ENCODE measurements at places on chromosomes 5 and 9.

GRCh38 chr9:91978740-91979414, 28.8 kb upstream of the ROR2 start:
- DNase-seq, result peak; percentile 1

GRCh38 chr9:19431361-19432171, 22.8 kb downstream of the ACER2 start:
- DNase-seq, result no peak

DNA sequence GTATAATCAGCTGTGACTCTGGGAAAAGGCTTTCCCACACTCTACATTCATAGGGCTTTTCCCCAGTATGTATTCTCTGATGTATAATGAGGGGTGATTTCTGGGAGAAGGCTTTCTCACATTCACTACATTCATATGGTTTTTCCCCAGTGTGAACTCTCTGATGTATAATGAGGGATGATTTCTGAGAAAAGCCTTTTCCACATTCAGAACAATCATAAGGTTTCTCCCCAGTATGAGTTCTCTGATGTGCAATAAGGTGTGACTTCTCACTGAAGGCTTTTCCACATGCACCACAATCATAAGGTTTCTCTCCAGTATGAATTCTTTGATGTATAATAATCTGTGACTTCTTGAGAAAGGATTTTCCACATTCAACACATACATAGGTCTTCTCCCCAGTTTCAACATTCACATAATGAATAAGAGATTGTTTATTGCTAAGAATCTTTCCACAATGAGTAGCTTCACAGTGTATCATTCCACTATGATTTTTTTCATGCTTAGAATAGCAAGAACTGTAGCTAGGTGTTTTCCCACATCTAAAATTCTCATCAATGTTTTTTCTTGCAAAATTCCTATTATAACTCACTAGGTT, 26.7 kb upstream of the ZNF300 start:
- DNase-seq, result no peak

DNA sequence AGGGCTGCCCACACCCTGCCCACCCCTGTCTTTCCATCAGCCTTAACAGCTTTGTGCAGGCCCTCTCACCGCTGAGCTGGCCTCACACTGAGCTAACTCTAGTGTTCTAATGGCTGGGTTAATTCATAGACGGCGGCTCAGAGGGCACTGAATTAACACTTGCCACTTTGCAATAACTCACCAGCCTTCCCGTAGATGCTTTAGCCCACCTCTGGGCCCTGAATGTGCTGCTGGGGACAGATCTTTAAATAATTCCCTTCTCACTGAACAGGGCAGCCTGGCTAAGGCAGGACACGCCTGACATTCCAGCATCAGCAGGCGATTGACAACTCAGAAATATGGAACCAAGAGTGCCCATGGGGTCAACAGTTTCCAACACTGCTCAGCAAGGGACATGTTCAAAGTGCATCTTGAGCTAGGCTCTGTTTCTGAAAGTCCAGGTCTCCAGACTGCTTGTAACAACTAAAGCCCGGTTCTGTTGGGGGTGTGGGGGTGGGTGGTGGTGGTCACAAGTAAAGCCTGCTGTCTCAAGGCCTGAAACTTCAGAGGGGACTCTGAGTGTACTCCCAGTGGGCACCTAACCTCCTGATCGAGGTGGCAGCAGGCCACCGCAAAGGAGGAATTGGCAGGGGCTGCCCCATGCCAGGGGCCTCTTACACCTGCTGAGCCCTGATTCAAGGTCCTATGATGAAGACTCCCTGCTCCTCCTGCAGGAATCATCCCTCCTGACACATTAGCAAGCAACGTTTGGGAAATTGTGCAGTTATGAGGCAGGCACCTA, 248.3 kb downstream of the FSTL4 start:
- no peak for DNase-seq

DNA sequence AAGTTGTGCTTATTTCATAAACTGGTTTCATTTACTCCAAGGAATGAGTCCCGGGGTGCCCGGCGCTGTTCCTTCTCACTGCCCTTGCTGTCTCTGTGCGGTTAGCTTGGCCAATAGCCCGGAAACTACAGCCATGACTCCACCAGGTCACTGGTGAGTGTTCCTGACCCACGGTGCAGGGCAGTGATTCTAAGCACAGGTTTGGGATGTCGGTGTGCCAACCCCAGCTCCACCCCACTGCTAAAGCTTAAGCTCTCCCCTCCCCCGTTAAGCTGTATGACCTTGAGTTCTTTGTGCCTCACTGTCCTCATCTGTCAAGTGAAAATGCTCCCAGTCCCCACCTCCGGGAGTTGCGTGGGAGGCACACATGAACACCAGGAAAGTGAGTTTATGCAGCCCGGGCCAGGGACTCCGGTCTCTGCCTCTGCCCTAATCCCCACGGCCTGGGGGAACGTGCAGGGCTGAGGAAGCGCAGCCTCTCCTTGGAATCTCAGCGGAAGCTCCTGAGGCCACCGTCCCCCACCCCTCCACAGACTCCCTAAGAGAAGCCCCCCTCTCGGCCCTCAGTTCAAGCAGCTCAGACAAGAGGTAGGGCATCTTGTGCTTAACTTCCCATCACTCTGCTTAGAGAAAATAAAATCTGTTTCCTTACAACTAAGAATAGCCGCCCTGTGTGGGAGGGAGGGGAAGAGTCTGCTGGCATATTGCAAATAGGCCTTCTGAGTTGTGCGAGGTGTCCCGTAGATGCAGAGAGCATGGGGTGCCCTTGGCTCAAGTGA, 92.0 kb upstream of the RAI14 start:
- DNase-seq, result no peak

- peak; percentile 25 for DNase-seq
Measured at GRCh38 chr5:143228597-143229293, 174.7 kb downstream of the NR3C1 start.

DNA sequence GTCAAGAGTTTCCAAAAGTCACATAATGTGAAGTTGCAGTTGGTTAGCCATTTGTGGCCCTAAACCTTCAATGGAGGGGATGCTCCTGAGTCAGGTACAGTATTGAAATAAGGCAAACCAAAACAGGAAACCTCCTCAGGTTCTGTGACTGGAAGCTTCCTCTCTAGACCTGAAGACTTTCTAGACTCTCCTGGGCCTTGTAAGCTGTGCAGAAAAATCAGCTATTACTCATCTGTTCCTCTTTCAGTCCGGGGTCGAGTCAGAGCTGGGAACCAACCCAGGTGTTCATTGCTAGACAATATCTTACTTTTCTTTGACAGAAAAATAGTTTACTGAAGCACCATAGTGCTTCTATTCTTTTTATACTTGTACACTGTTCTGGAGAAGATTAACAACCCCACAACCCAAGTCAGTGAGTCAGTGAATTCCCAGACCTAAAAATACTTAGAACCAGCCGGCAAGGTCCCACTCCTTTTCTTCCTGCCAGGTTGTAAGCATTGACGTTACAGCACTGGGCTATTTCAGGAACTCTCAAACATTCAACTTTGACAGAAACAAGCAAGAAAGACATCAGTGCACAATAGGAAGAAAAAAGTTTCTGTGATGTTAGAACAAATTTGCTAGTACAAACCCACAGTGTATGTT, 47.3 kb downstream of the FSTL4 start:
- DNase-seq, result no peak

DNA sequence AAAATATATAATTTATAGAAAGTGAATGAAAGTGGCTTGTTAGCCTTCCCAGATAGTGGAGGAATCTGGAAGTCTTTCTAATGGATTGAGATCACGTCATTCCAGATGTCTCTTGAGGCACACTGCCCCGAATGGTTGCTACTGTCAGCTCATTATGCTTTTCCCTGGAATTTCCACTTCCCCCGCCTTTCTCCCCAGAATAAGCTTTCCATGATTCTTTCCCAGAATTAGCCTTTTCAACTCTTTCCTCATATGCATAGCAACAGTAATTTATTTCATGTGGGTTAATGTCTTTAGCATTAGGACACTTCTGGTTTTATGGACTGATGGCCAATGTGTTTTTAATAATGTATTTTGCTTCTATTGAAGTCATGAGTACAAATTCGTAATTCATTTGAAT, 81.5 kb downstream of the PALM2AKAP2 start:
- no peak for DNase-seq

- DNase-seq, result no peak
Measured at GRCh38 chr5:41143131-41143901, 70.0 kb downstream of the C6 start.

- no peak for DNase-seq
Measured at GRCh38 chr5:38765399-38765861, 80.4 kb upstream of the OSMR start.

DNA sequence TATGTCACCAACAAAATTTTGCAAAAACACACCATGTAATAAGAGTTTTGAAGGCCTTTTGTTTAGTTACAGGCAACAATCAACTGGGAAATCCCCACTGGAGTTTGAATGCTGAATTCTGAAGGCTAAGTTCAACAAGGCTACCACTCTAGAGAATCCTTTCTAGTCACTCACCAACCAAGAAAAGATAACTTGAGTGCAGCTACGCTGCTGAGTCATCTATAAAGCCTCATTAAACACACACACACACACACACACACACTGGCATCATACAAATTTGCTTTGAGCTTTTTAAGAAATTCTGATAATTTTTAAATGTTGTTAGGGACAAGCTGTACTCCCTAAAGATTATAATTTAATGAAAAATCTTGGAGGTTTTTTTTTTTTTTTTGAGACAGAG, 219.6 kb downstream of the DENND1A start:
- DNase-seq, result no peak

DNA sequence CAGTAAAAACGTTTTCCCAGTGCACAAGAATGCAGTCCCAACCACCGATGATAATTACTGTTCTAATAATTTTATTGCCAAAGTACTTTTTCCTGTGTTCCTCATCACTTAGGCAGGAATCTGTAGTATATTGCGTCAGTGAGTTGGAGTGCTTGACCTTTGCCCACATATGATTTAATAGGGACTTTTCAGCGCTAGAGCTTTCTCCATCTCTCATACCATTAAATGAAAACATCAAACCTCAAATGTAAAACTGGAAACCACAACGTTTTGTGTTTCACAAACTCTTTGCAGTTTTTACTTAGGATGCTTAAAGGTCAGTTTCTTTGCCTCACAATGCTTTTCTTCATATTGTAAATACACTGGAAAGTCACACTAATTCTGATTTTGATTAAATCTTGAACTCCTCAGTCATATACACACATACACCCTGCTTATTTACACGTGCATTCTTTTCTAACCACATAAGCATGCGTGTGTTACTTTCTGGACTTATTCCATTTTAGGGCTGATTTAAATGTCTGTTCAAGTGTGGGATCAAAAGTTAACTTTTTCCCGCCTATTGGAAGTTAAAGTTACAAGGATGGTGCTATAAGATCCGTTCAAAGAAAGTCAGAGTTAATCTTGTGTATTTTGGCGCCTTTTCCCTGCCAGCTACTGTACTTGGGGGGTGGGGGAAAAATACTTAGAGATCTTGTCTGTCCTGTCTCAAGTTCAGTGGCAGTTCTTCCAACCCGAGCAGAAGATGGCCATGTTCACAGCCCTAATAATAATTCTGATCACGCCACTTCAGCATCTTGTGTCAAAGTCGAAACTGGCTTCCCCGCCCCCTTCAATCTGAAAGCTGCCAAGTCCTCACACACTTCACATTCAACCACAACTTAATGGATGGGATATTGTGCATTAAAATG, 6.6 kb upstream of the NFIB start:
- DNase-seq, result no peak

DNA sequence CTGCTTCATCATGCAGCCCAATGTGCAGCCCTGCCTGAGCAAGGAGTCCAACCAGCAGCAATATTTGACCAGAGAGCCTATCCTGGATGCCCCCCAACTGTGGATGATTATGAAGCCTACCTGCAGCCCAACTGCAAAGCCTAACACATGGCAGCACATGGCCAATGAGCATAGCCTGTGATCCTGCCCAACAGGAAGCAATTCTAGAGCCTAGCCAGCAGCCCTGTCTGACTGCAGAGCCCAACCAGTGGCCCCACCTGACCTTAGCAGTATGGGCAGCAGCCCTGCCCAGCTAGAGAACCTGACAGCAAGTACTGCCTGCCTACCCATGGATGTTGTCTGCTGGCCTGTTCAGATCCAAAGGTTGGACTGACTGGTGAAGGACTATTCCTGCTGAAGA, 97.3 kb upstream of the SH3GL2 start:
- no peak for DNase-seq

DNA sequence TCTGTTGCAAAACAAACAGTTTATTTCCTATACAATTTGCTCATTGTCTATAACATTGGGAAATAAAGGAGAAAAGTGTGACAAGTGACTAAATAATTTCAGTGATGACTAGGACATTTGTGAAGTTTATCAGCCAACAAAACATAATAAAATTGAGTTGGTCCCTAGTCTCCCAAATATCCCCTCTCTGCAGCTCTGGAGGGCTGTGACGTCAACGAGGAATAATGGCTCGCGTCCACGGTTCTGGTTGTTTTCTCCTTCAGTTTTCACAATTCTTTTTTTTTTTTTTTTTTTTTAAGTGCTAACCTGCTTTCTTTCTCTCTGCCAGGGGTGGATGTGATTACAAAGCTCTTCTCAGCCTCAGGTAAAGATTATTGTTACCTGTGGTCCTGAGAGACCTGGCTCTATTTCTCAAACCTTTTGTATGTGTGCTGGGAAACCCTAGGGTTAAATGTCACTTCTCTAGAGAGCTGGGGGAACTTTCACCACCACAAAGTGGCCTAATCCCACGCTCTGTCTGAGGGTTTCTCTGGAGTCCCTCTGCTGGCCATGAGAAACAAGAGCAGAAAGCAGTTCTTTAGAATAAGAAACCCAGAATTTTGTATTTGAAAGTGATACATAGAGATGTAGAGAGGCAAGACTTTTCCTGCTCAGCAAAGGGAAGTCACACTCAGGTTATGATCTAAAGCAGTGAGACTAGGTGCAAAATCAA, 36.2 kb upstream of the ANKRD55 start:
- DNase-seq, result peak; percentile 23

GRCh38 chr5:57595523-57595991, 112.9 kb upstream of the ACTBL2 start:
- DNase-seq, result no peak

GRCh38 chr5:14101922-14102321, 41.2 kb upstream of the TRIO start:
- no peak for DNase-seq

DNA sequence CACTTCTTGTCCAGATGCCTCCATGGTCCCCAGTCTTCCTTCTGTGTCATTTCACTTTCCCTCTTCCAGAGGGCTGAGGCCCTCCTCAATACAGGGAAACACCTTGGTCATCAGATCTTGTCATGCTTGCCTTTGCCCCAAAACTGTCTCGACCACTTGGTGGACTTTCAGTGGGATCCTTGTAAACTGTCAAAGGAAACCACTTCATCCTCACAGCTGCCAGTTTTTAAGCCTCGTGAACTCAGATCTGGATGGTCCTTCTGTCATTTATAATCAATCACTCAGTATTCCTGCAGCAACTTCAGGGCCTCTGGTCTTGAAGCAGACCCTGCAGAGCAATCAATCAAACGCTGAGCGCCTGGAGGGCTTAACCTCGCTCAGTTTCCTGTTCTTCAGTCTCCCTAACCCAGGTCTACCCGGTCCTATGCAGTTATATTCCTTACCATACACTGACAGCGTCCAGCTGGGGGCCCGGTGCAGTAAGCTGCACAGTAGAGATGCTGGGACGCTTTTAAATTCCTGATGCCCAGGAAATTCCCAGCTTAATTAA, 74.6 kb downstream of the GOLPH3 start:
- no peak for DNase-seq

GRCh38 chr9:120394058-120394669, 185.8 kb downstream of the CDK5RAP2 start:
- DNase-seq, result peak; percentile 60

GRCh38 chr9:92468206-92468605, 14.1 kb downstream of the ASPN start:
- DNase-seq, result no peak

GRCh38 chr5:81754621-81755020, 3.7 kb upstream of the SSBP2 start:
- no peak for DNase-seq

Data from activated CD4-positive, alpha-beta T cell treated with anti-CD3 and anti-CD28 coated beads, Interleukin-2, Interleukin-6, amounts not matched to agents 100 ng/mL and 50 ng/mL, durations not matched to agents 16 hours and 8 hours (primary cell).